ENCODE measurements at places on chromosomes 13 and 19. TPM values are rescaled to one million over a fixed set of nuclear protein-coding genes. Genes with fewer than 3 reads are reported as not detected.

- DNase-seq, result no peak
Measured at GRCh38 chr19:56112313-56112709, 8.8 kb downstream of the ZNF787 start.

- no peak for DNase-seq
Measured at GRCh38 chr13:93769101-93769500, 542.5 kb downstream of the GPC6 start.

GRCh38 chr13:73991884-73992283 lies 142.3 kb downstream of the KLF12 start:
- DNase-seq, result no peak

DNA sequence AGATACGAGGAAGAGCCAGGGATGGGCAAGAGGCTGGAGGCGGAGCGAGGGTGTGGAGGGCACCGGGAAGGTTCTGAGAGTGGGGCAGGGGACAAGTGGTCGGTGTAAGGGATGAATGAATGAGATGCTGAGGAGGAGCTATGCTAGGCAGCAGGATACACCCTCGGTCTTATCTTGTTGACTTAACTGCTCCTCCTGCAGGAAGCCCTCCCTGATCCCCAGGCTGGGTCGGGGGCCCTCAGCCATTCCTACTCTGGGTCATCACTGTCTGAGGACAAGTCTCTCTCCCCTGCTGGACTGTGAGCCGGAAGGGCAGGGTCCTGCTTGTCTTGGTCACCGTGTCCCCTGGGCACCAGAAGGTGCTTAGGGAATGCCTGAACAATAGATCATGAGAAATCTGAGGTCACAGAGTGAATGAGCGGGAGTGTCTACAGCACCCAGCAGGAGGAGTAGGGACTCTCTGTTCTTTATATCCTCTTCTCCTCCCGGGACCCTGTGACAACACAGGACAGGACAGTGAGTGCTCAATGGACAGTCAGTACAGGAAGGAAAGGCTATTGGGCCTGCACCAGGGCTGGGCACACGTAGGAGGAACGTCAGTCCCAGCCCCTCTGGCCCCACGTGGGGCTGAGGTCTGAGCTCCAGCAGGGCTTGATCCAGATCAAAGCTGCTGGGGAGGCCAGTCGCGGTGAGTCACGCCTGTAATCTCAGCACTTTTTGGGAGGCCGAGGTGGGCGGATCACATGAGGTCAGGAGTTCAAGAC lies 6.5 kb downstream of the NKPD1 start:
- peak; percentile 94 for DNase-seq

- DNase-seq, result no peak
Measured at GRCh38 chr13:93805736-93806135, 579.1 kb downstream of the GPC6 start.

DNA sequence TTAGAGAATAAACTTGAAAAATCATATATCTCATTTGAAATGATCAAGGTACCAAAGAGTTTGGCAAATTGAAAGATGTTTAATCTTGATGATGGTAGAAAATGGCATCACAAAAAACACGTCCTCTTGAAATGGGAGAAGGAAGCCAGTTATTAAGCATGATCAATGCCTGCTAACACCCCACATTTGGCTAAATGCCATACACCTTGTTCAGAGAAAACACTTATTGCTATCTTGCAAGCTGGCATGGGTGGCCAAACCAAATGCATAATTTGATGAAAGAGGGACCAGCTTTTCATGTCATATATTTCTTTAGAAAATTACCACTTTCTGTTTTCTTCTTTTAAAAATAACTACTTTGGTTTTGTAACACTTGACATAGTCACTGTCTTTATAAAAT lies 141.3 kb downstream of the ZAR1L start:
- DNase-seq, result no peak

CLDN10 gene
- 0.39 TPM for total RNA-seq

ELSPBP1 gene
- 24.4 TPM for total RNA-seq

ZFP14 gene
- 1.5 TPM for total RNA-seq

SPIB gene
- total RNA-seq, result not detected

NLRP11 gene
- total RNA-seq, result 2.4 TPM

All from M059J (cell line).